HFFc6 (cell line): ENCODE measurements at places on chromosomes 12 and 14. TPM values are rescaled to one million over a fixed set of nuclear protein-coding genes. Genes with fewer than 3 reads are reported as not detected.

The KRT80 gene
- 2.6 to 3.4 TPM (median 3.3 TPM) in 3 replicates for total RNA-seq

GRCh38 chr14:81679226-81679625, 145.6 kb upstream of the SEL1L start:
- H3K27ac ChIP-seq = no peak overlapping the region
- H3K4me3 ChIP-seq = no peak overlapping the region
- no peaks in the 10 kb centered on the region for H3K4me1 ChIP-seq
- H3K36me3 ChIP-seq = no peaks in the 10 kb centered on the region

- H3K4me1 ChIP-seq = no peaks in the 10 kb centered on the region
- no peak overlapping the region for H3K4me3 ChIP-seq
- DNase-seq = no peak
- H3K27ac ChIP-seq = no peak overlapping the region
Measured at GRCh38 chr14:92774572-92774971, 19.5 kb upstream of the GOLGA5 start.

GRCh38 chr14:29454026-29454693, 473.5 kb downstream of the PRKD1 start:
- DNase-seq = no peak
- no peaks in the 10 kb centered on the region for H3K36me3 ChIP-seq
- H3K27me3 ChIP-seq = no peaks in the 10 kb centered on the region
- peaks cover 29% of the 10 kb centered on the region for H3K4me1 ChIP-seq

GRCh38 chr12:47821346-47821706, 1.6 kb upstream of the HDAC7 start:
- H3K4me3 ChIP-seq = peak overlapping the region; percentile 94
- H3K36me3 ChIP-seq = peaks cover 19% of the 10 kb centered on the region
- H3K27me3 ChIP-seq = peaks cover 1% of the 10 kb centered on the region; the same call in 1 of the 2 replicates
- H3K4me1 ChIP-seq = peaks cover 74% of the 10 kb centered on the region
- peak; percentile 30 for DNase-seq
- H3K27ac ChIP-seq = peak overlapping the region; percentile 99

The MSI1 gene
- total RNA-seq = not detected in 3 replicates

The ASCL1 gene
- total RNA-seq = not detected in 3 replicates

- peaks cover 7% of the 10 kb centered on the region for H3K4me1 ChIP-seq
- no peak for DNase-seq
- H3K27ac ChIP-seq = no peak overlapping the region
- no peak overlapping the region for H3K4me3 ChIP-seq
- peaks cover 22% of the 10 kb centered on the region for H3K27me3 ChIP-seq
- H3K36me3 ChIP-seq = no peaks in the 10 kb centered on the region
Measured at GRCh38 chr14:104588066-104588857, 8.7 kb downstream of the C14orf180 start.
